ENCODE measurements at places on chromosomes 3 and 15. TPM values are rescaled to one million over a fixed set of nuclear protein-coding genes. Genes with fewer than 3 reads are reported as not detected.

- no peak for DNase-seq
Observed at GRCh38 chr15:47718497-47719437, 1.5 kb downstream of the SEMA6D start.

DNA sequence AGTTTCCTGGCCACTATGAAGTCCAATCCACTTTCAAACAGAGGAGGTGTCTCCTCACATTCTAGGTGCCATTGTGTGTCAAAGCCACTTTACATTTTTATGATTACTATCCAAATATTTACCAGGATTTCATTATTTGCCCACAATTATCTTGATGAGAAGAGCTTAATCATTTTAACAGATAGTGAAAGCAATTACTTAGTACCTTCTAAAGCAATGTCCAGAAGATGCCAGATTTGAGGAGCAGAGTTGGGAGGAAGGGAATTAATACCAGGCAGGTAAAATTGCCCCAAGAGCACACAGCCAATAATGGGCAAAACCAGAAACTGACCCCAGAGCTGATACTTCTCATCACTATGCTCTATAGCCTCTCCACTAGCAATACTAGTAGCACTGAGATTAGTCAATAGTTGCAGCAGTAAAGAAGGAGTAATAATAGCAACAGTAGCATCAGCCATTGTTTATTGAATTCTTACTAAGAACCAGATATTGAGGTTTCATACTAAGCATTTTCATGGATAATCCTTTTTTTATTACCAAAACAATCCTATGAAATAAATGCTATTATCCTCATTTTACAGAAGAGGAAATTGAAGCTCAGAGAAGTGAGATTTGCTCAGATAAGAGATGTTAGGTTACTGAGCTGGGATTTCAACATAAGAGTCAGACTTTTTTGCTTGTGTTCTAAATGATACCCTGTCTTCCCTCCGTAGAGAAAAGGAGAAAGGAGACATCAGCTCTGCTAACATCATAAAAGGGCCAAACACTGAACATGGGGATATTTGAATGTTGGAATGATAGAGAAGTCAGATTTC lies 509.3 kb upstream of the CFAP20DC start:
- DNase-seq = no peak

DNA sequence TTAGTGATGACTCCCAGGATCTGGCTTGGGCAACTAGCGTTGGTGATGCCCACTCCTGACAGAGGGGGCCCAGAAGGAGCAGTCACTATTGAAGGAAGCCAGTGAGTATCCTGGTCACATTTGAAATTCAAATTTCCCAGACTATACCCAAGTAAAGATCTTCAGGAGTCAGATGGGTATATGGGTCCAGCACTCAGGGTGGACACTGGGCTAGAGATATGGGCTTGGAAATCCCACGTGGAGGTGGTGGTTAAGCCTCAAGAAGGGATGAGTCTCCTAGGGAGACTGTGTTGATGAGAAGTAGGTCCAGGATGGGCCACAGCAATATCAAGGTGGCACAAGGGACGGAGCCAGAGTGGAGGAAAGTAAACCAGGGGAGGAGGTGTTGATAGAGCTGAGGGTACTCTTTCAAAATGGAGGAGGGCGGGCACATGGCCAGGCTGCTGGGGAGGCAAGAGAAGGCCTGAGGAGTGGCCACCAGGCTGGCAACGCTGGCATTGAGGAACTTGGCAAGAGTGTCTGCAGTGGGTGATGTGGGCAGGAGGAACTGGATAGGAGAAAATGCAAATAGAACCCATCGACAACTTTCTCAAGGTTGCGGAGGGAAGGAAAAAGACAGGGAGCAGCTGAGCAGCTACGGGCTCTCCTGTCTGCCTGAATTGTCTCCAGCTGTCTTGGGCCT lies 3.7 kb upstream of the SLCO2A1 start:
- DNase-seq = no peak

DNA sequence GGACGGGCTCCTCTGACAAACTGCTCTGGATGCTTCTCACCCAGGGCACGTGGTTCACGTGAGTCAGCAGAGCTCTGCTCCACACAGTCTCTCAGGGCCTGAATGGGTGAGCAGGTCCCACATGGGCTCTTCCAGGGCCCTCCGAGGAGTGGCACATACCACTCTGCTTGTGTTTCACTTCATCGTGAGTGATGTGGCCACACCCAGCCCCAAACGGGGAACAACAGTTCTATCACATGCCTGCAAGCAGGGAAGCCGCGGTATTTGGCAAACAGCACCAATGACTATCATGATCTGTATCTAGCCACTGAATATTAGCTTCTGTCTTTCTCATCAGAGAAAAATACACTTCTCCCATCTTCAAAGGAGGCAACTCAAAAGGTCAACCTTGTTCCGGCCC lies 352.8 kb downstream of the GABRG3 start:
- DNase-seq = no peak

GRCh38 chr3:110568246-110568645 lies 503.4 kb upstream of the NECTIN3 start:
- DNase-seq = no peak

- DNase-seq = no peak
Observed at GRCh38 chr15:65306551-65306950, 2.1 kb downstream of the RNU5B-1 start.

DNA sequence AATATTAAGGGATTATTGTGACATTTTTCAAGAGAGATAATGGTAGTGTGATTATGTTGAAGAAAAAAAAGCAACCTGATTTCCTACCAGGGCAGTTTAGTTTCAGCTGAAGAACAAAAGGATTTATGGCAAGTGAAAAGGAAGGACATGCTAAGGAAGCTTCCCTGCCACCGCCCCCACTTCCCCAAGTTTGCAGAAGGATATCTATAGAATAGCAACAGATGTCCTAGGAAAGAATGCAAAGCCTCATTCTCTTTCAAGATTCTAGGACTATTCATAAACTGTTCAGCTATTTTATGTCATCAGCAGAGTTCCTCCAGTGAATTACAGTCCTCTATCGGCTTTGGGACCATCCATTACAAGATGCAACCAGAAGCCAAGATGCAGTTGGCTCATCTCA lies 160.8 kb downstream of the SATB1 start:
- no peak for DNase-seq

- no peak for DNase-seq
Observed at GRCh38 chr3:132344666-132345280, 27.6 kb downstream of the ACP3 start.

DNA sequence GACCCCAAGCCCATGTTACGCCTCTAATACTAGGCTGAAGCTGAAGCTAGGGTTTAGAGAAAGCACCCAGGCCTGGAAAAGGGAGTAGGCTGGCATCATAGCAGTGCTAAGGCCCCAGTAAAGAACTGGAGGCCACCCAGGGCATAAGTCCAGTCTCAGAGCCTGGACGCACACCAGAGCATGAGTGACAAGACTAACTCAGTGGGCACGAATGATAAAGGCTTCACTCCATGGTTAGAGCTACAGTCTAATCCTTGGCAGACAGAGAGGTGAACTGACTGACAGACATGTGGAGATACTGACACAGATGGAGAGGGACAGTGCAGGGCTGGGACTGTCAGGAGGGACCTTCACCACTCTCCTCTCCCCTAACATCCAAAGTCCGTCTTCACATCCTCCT lies 139.8 kb downstream of the KCNMB2 start:
- DNase-seq = no peak

GRCh38 chr3:120306519-120307455 lies 21.8 kb upstream of the GPR156 start:
- no peak for DNase-seq

- peak; percentile 27 for DNase-seq
Observed at GRCh38 chr3:130316169-130316568, 29.3 kb upstream of the COL6A5 start.

DNA sequence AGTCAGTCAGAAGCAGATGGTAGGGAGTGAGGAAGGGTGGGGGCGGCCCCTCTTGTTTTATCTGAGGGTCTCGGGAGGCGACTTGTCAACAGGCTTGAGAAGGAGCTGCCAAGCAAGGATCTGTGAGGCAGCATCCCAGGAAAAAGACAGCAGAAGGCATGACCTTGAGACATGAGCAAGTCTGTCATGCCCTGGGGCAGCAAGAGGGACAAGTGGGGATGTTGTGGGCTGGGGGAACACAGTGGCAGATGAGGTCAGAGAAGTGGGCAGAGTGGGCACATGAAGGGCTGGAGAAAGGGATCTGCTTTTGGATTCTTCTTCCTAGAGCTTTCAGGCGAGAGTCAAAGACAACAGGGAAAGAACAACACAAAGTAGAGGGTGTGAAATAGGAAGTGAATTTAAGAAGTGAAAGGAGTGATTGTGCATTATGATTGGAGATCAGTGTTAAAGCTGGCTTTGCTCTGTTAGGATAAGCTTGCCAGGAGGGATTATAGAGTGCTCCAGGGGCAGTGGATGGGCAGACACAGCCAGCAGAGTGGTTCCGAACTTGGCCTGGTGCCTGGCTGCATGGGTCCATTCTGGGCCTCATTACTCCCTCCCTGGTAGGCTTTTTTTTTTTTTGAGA lies 73.3 kb downstream of the USP13 start:
- DNase-seq = no peak

GRCh38 chr3:100002599-100003350 lies 111.5 kb downstream of the FILIP1L start:
- peak; percentile 80 for DNase-seq

DNA sequence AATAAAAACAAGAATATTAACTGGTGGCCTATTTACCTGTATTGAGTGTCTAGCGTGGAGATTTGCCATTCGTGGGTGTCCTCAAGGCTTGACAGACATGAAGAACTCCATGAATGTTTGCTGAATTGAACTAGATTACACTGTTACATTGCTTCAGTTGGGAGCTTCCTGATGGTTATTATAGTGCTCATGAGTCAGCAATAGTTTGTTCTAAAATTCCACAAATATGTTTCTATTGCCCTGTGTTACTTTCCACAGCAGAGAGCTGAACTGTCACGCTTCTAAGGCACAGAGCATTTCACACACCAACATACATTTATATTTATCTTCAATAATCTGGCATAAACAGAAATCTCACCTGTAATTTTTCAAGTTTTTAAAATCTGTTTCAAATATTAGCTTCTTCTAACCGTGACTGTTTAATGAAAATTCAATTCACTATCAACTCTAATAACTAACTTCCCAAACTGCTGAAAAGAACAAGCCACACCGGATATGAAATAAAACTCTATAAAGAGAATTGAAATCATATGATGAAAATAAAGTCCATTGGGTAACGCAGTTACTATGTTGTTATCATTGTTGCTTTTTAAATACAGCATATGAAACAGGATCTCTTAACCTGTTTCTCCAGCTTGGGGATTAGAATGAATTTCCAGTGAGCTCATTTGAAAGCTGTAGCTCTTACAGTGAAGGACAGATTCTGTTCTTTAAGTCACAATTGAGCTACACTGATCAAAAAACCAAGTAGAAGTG lies 61.2 kb upstream of the MCF2L2 start:
- no peak for DNase-seq

DNA sequence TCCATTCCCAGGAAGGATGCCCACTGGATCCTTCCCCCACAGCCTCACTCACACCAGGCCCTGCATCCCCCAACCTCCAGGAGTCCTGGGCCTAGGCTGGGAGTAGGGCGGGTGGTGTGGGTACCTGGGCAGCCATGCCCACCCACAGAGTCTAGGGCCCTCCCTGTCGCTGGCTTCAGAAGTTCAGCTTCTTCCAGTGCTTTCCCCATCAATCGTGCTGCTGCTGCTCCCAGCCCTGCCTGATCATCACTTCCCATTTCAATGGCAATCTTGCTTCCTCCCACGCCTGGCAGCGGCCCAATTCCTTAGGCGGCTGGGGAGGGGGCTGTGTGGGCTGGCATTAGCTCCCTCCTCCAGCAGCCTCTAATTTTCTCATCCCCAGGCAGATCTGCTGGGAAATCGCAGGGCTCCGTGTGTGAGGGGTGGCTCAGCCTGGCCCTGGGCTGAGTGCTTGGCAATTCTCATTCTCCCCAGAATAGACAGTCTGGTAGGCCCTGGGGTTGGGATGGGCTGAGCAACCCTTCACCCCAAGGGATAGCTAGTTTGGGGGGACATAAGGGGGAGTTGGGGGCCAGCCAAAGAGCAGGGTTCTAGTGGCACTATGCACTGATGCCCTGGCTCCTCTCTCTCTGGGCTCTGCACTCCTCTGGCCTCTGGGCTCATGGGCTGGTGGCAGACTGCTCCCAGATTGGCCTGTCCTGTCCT lies 66.4 kb downstream of the SCN5A start:
- no peak for DNase-seq

DNA sequence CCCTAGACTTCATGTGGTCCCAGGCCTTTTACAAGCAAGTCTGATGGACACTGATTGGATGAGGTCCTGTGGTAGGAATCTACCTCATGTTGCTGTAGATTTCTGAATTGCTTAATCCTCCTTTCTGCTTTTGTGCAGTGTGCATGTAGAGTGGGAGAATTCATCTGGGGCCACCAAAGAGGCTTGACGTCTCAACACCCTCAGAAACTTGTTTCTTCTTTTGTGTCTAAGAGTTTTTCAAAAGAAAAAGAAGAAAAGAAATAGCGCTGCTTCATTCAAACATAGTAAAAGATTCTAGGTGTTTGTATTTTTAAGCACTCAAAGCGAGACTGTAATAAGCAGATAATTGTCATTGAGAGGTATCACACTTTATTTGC lies 46.2 kb downstream of the NR1D2 start:
- DNase-seq = no peak

Gene MAP6D1
- total RNA-seq = 1.1 TPM

Gene TUSC7
- not detected for total RNA-seq

Gene GASK1A
- 19.2 TPM for total RNA-seq

Gene ARL6IP5
- 125 TPM for total RNA-seq

Gene UBE2E1
- total RNA-seq = 66.2 TPM

Gene TTLL13
- total RNA-seq = 0.32 TPM

Gene GOLGA8N
- 12.2 TPM for total RNA-seq

Gene ADGRG7
- total RNA-seq = 2.0 TPM

Gene CP
- total RNA-seq = 2.0 TPM
